ENCODE measurements at places on chromosomes 2 and 18.

DNA sequence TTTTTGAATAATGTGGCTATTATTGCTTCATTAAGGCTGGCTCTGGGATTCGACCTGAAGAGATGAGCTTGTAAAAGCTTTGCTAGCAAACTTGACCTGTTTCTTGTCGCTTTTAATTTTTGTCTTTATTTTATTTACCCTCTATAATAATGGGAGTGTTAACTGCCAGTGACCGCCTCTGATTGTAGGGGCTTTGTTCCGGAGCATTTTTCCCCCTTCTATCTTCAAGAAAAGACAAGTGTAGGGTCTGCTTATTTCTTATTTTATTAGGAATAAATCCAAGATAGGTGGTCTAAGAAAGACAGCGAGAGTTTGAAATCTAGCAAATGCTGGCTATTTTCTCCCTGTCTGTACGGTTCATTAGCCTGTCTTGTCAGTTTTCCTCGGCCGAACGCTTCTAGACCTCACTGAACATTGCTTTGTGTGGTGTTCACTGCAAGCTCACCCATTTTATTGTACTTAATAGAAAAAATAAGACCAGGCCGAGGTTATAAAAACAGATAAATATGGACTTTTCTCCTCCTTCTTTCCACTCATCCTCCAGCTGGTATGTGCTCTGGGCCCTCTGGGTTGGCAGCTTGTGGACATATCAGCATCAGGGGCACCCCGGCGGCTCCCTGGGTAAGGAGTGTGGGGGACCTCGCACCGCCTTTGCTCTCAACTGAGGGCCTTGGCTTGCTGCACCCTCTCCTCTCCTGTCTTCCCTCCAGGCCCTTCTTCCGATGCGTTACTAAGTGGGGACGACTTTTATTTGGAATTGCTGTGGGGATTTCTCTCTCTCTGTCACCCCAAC lies 8.5 kb downstream of the MEIS1 start:
- DNase-seq: no peak

DNA sequence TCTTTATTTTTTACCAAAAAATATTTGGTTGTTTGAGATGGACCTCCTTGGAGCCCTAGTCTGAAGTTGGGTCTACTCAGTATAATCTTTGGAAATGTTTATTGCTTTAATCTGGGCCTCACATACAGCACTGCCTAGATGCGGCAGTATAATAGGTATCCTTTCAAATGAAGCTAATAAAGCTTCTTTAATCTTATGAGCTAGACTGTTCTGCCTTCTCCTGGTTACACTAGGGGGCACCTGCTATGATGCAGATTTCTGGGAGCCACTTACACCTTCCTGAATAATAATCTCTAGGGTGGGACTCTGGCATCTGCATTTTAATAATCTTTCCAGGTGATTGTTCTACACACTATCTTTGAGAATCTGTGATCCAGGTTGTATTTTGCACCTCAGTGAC lies 169.7 kb upstream of the SESTD1 start:
- DNase-seq: no peak

DNA sequence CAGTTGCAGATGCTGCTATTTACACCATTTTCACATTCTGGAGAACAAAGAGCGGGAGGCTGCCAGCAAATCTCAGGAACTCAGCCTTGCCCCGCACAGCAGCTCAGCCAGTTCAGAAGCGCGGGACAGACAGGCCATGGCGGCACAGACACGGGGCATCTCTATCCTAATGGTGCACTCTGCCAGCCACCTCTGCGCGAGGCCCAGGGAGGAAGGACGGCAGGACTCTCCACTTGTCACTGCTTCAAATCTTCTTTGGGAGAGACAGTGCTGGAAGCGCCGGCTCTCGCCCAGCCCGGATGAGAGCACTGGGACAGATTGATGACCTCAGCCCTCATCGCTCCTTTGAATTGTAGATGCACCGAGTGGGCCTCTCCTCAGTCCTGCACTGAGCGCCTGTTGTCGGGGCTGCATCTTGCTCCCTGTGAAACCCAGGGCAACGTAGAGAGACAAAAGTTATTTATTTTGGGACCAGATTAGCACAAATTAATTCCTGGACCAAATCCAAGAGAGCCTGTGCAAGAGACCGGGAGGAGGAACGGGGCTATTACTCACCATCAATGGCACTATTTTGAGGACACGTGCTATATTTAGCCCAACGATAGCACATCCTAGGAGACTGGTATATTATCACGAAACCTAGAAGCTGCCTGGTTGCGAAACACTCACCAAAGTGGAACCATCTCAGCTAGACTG lies 211.4 kb upstream of the SMIM21 start:
- DNase-seq: no peak

- no peak for DNase-seq
Observed at GRCh38 chr2:57908736-57909161, 137.9 kb upstream of the VRK2 start.

DNA sequence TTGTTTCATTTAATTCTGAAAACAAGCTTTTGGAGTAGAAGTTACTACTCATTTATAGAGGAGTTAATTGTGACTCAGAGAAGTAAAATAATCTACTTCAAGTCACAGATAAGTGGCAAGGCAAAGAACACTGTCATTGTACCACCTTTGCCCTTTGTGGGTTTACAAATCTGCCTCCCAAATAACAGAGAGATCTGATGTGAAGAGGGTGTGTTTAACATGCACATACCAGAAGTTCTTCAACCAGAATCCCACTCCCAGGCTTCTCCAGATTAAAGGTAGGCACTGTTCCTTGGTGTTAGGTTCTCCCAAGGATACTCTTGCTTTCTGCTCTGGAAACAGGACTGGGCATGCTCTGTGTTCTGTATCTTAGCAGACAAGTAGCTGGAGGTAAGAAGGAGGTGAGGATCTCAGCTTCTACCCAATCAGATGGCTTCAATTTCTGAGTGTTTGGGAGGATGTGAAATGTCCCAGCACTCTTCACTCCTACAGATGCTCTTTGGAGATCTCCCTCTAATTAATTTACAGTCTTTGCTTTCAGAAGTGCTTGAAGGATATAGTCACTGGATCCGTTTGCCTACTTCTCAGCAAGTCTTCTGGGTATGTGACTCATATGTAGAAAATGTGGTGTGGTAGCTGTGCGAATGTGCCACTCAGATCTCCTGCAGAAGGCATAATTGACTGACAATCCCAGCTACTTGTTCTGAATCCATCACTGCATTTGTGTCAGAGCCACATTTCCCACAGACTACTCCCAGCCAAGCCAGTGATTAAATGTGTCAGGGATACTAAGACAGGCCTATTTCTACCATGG lies 111.1 kb downstream of the KLHL14 start:
- DNase-seq: no peak

DNA sequence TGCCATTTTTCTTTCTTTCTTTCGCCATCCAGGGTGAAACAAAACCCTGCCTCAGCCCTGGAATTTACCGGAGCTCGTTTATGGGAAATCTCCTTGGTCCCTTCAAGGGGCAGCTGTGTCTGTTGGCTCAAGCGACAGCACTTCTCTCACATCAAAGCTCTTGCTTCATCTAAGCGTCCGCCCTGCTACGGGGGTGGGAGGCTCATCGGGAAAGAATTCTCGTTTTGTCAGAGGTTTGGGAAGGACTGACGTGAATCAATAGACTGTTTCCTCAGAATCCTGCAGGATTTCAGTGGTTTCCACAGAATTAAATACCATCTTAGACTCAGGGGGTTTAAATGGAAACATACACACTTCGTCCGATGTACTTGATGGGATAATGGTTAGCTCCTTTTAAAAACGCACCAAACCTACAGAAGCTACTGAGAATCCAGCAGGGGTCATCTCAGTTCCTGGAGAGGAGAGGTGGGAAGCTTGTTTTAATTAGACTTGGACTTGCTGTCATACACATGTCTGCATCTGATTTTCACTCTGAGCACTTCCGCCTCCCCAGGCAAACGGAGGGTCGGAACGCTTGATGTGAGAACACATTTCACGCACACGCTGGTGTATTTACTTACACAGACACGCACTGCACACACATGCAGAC lies 91.6 kb downstream of the ASB1 start:
- DNase-seq: no peak

DNA sequence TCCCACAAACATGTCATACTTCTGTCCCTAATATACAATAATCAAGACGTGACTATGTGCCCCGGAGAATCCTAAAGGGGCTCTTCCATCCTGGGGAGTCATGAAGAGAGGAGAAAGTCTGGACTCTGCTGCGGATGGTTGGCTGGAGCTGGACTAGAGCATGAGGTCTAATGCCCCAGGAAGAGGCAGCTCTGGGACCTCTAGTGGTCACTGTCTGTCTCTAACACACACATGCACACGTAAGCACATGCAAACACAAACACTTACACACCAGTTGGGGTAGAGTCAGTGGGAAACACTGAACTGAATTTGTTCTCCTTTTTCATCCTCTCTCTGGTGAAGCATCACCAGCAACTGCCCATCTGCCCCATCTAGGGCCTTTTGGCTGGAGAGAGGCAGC lies 271.6 kb downstream of the TDRD15 start:
- DNase-seq: no peak

GRCh38 chr18:49725809-49726674 lies 87.3 kb downstream of the ACAA2 start:
- no peak for DNase-seq

DNA sequence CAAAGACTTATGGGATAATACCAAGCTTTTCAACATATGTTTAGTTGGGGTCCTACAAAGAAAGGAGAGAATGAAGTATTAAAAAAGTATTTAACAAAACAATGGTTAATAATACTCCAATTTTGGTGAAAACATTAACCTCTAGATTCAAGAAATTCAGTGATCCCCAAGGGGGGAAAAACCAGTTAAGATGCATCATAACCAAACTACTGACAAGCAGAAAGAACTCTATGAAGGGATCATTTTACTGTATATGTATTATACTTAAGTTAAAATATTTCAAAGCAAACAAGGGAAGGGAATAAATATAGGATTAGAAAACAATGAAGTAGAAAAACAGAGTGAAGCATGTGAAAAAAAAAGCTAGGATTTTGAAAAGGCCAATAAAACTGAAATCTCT lies 8.7 kb downstream of the CNRIP1 start:
- DNase-seq: no peak

- no peak for DNase-seq
Observed at GRCh38 chr2:54308782-54309181, 52.8 kb upstream of the TSPYL6 start.

DNA sequence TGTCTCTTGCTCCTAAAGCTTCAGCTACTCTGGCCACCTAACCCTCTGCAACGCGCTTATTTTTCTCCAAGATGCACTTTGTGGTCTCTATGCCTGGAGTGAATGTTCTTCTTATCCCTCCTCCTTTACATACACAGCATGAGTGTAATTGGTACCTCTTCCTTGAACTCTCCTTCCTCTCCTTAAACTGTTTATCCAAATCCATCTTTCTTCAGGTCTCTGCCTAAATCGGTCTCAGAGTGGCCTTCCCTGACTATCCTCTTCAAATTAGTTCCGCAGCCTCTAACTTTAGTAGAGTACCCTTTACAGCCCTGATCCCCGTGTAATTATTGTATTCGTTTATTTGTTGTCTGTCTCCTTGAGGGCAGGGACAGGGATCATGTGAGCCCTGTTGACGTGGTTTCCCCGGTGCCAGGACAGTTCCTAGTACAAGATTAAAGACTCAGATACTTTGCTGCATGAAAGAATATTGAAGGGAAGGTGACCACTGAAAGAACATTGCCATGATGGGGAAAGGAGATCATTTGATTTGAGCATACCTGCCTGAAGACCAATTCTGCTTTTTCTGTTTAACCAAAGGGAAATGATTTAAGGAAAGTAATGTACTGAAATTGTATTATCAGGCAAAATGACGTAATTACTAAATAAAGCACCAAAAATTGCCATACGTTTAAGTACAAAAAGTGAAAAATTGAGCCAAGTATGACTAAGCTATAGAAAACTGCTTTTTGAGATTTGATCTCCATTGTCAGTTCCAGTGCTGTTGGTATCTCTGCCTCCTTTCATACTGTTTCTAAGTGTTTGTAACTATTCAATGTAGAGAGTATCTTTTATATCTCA lies 1.2 kb downstream of the CNOT9 start:
- no peak for DNase-seq

- DNase-seq: no peak
Observed at GRCh38 chr2:231680992-231681852, 27.1 kb upstream of the PTMA start.

GRCh38 chr2:230974096-230974913 lies 21.6 kb upstream of the SPATA3 start:
- DNase-seq: no peak

GRCh38 chr18:45518311-45519155 lies 96.7 kb upstream of the SLC14A2 start:
- DNase-seq: no peak

- DNase-seq: no peak
Observed at GRCh38 chr2:173058673-173059072, 17.0 kb upstream of the MAP3K20 start.

- DNase-seq: no peak
Observed at GRCh38 chr2:229578052-229578846, 136.1 kb downstream of the DNER start.

DNA sequence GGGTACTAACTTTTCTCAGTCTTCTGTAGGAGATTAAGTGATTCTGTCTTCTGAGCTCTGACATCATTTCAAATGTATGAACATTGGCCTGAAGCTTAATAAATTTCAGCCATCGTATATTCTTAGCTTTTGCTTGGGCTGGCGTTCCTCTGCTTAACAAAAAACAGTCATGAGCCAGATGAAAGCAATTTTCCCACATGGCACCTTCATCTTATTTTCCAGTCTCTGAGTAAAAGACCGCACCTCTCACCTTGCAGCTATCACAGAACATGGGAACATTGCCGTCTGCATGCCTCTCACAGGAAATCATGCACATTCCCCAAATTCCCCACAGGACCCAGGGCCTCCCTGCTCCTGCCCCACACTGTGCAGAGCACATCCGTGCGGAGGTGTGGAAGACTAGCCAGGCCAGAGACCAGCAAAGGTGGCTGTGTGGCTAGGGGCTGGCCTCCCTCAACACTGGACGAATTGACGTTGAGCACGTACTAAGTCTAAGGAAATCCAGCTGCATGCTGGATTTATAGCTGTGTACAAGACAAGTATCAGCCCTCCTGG lies 531.8 kb upstream of the ID2 start:
- no peak for DNase-seq

GRCh38 chr2:231590614-231591013 lies 2.0 kb upstream of the TEX44 start:
- no peak for DNase-seq

- DNase-seq: no peak
Observed at GRCh38 chr2:226551522-226552250, 247.9 kb downstream of the IRS1 start.

GRCh38 chr2:221402072-221402471 lies 170.0 kb downstream of the EPHA4 start:
- DNase-seq: no peak

- no peak for DNase-seq
Observed at GRCh38 chr18:1294229-1294628, 389.6 kb downstream of the ADCYAP1 start.

GRCh38 chr2:111678161-111678560 lies 205.8 kb downstream of the ANAPC1 start:
- no peak for DNase-seq

GRCh38 chr2:221060376-221060775 lies 511.7 kb downstream of the EPHA4 start:
- DNase-seq: no peak

Data from KG1 (cell line).